8988T (cell line): ENCODE measurements at places on chromosomes 3 and 15.

DNA sequence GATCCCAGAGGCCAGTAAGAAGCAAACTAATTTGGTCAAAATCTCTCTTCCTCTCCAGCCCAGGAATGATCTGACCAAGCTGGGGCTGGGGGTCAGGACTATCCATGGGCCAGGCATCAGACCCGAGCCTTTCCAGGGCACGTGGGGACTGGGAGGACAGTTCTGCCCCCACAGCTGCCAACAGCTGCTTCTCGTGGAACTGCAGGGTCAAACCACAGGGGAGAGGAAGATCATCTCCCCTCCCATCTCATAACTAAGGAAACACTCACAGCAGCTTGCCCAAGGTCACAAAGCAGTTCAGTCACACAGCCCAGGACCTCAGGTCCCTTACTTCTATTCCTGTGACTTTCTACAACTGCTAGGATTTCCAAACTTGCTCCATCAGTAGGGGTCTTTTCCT, 47.1 kb downstream of the DAPK2 start:
- DNase-seq = no peak

GRCh38 chr3:47865192-47865591, 62.3 kb downstream of the DHX30 start:
- no peak for DNase-seq

DNA sequence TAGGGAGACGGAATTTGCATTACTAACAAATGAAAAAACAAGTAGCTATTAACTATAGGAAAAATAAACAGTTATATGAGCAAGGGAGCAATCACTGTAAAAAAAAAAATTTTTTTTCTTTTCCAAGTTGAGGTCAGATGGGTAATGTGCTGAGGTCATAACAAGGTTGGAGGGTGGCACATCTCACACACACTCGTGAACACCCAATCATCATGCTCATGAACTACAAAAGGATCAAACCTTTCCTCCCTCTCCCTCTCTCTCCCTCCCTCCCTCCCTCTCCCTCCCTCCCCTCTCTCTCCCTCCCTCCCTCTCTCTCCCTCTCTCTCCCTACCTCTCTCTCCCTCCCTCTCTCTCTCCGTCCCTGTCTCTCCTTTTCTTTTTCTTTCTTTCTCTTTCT, 97.9 kb upstream of the CGNL1 start:
- DNase-seq = no peak

GRCh38 chr15:50049871-50050270, 69.2 kb downstream of the ATP8B4 start:
- DNase-seq = no peak

DNA sequence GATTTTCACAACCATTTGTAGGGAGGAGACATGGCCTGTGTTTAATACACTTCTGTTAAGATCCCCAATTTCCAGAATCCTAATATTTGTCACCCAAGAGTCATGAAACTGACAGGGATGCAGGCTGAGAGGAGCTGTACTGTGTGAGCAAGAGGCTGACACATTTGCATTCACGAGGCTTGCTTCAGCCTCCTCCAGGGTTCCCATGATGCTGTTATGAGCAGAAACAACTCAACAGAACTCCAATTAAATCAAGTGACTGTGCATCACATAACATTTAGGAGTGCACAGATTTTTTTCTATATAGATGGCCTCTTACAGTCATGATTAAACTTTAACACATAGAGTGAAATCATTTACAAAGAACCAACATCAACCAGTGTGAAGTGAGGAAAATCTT, 292.3 kb upstream of the STT3B start:
- DNase-seq = no peak

- no peak for DNase-seq
These were observed 221.2 kb downstream of the NLGN1 start for GRCh38 chr3:173618703-173619102.

DNA sequence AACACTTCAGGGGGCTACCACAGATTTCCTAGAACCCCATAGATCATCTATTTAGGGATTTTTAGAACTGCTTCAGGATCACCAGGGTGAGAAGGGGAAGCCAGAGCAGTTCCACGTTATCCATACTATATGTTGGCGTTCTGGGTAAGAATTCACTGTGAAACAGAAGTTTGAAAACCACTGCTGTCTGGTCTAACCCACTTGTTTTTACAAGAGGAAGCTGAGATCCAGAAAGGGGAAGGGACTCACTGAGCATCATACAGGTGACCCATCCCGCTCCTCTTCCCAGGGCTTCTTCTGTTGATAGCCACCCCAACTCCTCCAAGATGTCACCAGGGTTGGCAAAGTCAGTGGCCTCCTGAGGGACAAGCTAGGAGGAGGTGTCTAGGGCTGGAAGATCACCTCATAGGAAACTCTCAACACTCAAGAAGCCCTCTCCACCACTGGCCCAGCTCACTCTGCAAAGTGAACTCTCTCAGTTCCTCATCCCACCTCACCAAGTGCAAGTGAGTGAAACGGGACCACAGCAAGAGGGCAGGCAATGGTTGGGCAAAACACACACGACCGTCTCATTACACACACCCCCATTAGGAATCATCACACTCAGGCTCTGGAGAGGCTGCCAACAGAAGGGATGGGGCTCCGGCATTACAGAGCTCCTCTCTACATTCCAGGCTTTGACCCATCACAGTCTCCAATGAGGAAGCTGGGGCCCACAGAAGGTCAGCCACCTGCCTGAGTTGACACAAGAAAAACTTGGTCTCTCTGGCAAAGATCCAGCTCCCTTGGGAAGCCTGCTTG, 1.8 kb downstream of the DAPK2 start:
- no peak for DNase-seq

DNA sequence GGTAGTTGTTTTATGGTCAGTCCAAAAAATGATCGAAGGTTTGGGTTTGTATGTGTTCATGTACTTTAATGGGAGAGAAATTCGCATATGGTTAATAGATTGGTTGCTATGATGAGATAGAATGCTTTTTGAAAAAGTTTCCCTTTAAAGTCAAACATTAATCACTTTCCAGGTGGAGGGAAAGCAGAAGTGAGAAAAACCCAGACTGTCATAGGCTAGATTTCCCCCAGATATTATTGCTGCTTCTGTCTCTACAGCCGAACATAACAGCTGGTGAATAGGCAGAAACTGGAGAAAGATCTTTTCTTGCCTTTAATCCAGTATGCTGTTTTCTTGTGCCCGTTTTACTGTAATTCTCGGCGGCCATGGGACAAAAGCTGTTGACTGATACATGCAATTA, 287.6 kb downstream of the SOX2 start:
- no peak for DNase-seq

- DNase-seq = no peak
These were observed 35.1 kb downstream of the CCDC54 start for GRCh38 chr3:107412376-107412775.

DNA sequence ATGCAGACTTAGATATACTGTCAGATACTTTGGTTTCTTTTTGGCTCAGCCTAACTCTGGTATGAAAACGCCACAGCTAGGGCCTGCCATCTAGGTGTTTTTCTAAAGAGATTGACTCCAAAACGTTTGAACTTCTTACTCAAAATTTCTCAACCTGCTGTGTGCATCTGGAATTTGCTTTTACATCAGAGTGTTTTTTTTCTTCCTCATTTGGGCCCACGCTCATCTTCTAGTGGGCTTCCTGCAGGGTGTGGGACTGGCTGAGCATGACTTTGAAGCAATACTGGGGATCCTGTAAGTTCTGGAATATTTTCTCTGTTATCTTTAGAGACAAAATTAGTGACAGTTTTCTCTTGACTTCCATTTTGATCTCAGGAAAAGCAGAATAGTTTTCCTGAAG, 117.8 kb downstream of the NR1D2 start:
- no peak for DNase-seq

DNA sequence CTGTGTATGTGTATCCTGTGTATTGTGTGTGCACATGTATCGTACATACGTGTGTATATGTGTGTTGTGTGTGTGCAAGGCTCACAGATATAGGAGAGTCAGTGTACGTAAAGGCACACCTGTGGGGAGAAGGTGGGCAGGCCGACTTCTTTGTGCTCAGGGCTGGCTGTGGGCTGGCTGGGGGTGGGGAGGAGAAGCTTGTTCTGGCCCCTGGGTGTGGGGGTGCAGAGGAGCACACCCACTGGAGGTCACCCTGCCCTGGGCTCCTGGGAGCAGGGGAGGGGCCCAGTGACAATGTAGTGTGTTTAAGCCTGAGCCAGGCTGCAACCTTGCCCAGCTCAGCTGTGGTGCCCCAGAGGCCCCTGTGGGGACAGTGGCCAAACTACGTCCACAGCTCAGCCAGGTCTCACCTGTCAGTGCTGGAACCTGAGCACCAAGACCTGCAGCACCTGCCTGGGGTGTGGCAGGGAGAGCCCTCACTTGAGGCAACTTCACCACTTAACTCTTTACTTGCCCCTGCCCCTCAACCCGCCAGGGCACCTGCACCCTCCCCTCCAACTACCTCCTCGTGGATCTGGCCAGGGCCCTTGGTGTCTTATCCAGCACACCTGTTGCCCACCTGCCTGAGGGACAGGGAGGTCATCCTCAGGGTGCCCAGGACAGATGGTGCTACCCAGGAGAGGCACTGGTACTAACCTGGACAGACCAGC, 2.6 kb upstream of the HHATL start:
- no peak for DNase-seq

DNA sequence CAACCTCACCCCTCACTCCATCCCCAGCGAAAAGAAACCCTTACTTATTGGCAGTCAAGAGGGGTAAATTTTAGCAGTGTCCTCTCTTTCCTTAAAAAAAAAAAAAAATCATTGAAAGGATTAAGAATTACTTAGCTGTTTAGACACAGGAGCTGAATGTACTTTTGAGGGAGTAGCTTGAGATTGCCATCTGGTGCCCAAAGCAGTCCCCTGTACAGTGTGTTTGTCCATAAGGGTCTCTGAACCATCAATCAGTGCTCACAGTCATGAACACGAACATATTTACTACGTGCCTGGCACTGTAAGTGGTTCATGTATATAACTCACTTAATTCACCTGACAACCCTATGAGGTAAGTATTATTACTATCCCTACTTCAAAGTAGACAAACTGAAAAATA, 463.5 kb downstream of the RAP2B start:
- no peak for DNase-seq

DNA sequence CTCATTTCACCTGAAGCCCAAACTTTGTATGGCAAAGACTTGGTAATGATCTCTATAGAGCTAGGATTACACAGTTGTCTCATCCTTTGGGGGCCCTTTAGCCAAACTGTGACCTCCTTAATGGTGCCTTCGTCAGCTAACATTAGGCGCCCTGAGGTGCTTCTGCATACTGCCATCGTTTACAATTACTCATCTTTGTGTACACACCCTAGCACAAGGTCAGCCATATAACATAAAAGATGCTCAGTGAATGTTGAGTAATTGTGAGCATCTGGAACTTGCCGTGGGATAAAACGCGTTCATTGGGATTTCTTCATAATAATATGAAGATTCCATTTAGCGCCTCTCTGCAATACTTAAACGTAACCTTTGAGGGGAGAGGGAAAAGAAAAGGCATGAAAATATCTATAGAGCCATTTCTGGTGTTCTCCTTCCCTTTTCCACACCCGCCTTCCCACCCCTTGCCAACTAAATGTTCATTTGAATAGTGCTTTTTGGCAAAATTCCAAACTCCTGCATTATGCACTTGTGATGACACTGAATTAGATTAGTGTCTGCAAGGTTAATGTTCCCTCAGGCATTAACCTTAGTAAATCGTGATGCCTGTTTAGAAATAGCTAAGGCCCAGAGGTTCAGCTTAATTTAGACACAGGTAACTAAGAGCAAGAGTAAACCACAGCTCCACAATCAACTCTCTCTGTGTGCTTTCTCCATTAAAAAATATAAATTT, 990 bp upstream of the ZNF148 start:
- DNase-seq = no peak

GRCh38 chr3:129690406-129690805, 83.9 kb upstream of the PLXND1 start:
- no peak for DNase-seq

- no peak for DNase-seq
These were observed 49.7 kb upstream of the SKIL start for GRCh38 chr3:170307671-170308405.

DNA sequence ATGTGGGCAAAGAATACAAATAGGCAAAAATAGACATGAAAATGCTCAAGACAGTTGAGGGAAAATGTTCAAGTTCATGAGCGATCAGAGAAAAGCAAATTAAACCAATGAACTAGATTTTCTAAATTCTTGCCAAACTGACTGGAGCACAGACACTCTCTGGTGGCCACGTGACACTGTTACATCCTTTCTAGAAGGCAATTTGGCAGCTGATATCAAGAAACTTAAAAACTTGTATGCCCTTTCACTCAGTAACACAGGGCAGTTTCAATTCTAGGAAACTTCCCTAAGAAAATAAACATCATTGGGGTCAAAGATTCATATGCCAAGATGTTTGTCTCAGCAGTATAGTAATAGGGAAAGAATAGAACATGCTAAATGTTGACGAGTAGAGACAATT, 52.2 kb downstream of the ABHD5 start:
- DNase-seq = no peak

DNA sequence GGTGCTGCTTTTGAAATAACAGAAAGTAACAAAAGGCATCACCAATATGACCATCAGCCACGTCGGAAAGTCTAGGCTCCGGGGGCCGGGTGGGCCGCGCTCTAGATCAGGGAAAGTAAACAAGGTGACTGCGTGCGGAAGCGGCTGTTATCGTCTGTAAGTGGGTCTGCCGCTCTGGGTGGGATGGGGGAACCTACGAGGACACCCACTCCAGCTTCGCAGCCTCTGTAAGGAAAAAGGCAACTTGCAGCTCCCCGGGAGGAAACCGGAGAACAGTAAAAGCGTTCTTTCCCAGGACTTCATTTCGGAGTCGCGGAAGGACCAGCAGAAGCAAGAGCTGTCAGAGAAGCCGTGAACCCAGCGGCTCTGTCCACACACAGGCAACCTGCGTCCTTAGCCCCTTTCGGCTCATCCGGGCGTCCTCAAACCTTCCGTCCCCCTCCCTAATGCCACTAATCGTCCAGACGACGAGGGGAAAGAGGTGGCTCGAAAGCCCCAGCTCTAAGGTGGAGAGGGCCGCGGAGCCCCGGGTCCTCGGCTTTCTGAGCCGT, 461 bp downstream of the XRN1 start:
- DNase-seq = peak; percentile 23

- no peak for DNase-seq
These were observed 508.6 kb upstream of the IL12A start for GRCh38 chr3:159480046-159480445.

DNA sequence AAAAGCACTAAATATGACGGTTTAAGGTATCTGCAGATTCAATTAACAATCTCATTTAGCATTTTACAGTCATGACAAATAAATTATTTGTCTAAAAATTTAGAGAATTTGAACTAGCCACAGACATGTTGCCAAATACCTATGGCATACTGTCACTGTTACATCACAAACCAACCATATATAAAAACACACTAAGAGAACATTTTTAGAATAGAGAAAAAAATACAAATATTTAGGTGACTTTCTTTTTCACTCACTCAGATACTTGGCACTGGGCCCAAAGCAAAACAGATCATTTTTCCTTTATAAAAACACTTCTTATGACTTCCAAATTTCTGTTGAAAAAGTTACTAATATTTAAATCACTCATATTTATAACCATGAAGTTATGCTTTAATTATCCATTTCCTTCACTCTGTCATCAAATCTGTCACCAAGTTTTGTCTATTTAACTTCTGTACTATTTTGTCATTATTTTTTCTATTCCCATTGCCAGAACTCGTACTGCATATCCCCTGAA, 644.7 kb downstream of the OTOL1 start:
- no peak for DNase-seq

GRCh38 chr15:67917636-67918035, 77.8 kb upstream of the RNU6-1 start:
- DNase-seq = no peak
